Activated naive CD8-positive, alpha-beta T cell treated with anti-CD3 and anti-CD28 coated beads, Interleukin-2, amount 50 U/mL, for 24 hours (primary cell): ENCODE measurements at places on chromosomes 16 and 17.

- H3K4me1 ChIP-seq, result no peaks in the 10 kb centered on the region
- peaks cover 9% of the 10 kb centered on the region for H3K36me3 ChIP-seq
- H3K27me3 ChIP-seq, result no peaks in the 10 kb centered on the region
- DNase-seq, result no peak
These were observed 135.9 kb downstream of the KATNIP start for GRCh38 chr16:27685807-27686206.

DNA sequence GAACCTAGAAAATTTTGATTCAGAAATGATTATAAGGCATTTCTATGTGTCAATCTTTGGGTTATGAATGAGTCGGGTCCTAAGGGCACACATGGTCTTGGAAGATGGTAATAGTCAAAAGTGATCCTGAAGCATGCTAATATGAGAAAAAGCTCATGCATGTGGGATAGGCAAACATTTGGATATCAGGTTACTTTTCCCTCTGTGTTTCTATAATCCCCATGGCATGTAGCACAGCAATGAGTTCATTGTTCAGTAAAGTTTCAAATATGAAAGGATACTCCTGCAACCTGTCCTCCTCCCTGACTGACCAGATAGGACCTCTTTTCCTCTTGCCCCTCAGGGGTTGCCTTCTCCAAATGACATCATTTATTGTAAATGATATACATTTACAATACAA lies 249.9 kb upstream of the MON1B start:
- H3K27ac ChIP-seq, result no peak overlapping the region
- DNase-seq, result no peak
- H3K4me1 ChIP-seq, result no peaks in the 10 kb centered on the region
- H3K4me3 ChIP-seq, result no peak overlapping the region

DNA sequence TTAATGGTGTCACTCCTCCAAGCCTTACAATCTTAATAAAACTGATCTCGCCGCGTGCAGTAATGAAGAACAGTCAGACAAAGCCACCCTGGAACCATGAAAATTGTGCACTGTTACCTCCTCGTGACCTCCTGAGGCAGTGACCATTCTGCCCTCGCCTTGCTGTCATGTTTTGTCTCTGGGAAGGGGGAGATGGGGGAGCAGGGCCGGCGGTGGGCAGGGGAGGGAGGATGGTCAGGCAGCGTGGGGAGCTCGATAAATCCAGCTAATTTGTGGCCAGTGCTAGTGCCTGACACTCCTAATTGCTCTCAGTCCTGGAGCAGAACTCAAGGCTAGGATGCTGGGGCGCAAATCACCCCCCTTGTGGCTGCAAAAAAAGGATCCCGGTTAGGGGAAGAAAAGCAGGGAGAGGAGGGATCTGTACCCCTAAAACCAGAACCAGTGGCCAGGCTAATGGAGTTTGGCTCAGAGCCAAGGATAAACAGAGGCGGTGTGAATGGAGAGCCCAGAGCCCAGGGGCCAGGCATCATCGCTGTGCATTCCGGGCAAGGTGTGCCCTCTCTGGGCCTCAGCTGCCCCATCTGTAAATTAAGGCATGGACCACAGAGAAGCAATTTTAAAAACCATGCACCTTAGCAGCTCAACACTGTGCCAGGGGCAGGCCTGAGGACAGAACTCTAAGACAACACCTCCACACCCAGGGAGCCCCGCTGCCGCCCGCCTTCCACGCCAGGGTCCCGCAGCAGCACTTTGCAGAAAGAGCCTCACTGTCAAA lies 113.3 kb downstream of the ZNF423 start:
- no peaks in the 10 kb centered on the region for H3K36me3 ChIP-seq
- H3K4me3 ChIP-seq, result no peak overlapping the region
- no peak for DNase-seq
- H3K27ac ChIP-seq, result no peak overlapping the region

GRCh38 chr17:50944054-50944901 lies 78.1 kb upstream of the TOB1 start:
- no peaks in the 10 kb centered on the region for H3K27me3 ChIP-seq
- H3K27ac ChIP-seq, result peak overlapping the region; percentile 86
- peak overlapping the region; percentile 76 for H3K4me3 ChIP-seq
- H3K4me1 ChIP-seq, result peaks cover 22% of the 10 kb centered on the region

- no peak overlapping the region for H3K4me3 ChIP-seq
- H3K27me3 ChIP-seq, result peaks cover 14% of the 10 kb centered on the region
- H3K27ac ChIP-seq, result no peak overlapping the region
- H3K36me3 ChIP-seq, result no peaks in the 10 kb centered on the region
- DNase-seq, result no peak
These were observed 3.5 kb downstream of the FAM171A2 start for GRCh38 chr17:44360144-44360533.

GRCh38 chr16:8998108-8998507 lies 34.4 kb upstream of the USP7 start:
- no peak overlapping the region for H3K27ac ChIP-seq
- H3K4me3 ChIP-seq, result no peak overlapping the region
- no peaks in the 10 kb centered on the region for H3K36me3 ChIP-seq
- no peaks in the 10 kb centered on the region for H3K4me1 ChIP-seq
- no peak for DNase-seq
- H3K27me3 ChIP-seq, result no peaks in the 10 kb centered on the region

- H3K4me3 ChIP-seq, result no peak overlapping the region
- peaks cover 2% of the 10 kb centered on the region for H3K27me3 ChIP-seq
- H3K27ac ChIP-seq, result no peak overlapping the region
- peaks cover 12% of the 10 kb centered on the region for H3K36me3 ChIP-seq
These were observed 27.4 kb upstream of the NAGLU start for GRCh38 chr17:42508426-42509165.

DNA sequence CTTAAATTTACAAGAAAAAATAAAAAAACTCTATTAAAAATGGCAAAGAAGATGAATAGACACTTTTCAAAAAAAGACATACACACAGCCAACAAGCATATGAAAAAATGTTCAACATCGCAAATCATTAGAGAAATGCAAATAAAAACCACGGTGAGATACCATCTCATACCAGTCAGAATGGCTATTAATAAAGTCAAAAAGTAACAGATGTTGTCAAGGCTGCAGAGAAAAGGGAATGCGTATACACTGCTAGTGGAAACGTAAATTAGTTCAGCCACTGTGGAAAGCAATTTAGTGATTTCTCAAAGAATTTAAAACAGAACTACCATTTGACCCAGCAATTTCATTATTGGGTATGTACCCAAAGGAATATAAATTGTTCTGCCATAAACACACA lies 31.4 kb downstream of the CAPNS2 start:
- no peaks in the 10 kb centered on the region for H3K4me1 ChIP-seq
- no peak for DNase-seq
- no peak overlapping the region for H3K4me3 ChIP-seq

GRCh38 chr16:72786606-72787005 lies 261.3 kb downstream of the ZFHX3 start:
- no peaks in the 10 kb centered on the region for H3K36me3 ChIP-seq
- no peak for DNase-seq
- peaks cover 18% of the 10 kb centered on the region for H3K27me3 ChIP-seq
- H3K4me3 ChIP-seq, result peak overlapping the region; percentile 54
- H3K4me1 ChIP-seq, result peaks cover 20% of the 10 kb centered on the region
- no peak overlapping the region for H3K27ac ChIP-seq

GRCh38 chr17:66191593-66192377 lies at the start of gene CEP112:
Gene CEP112 (minus strand): TSS chr17:66192133.
- H3K27me3 ChIP-seq, result no peaks in the 10 kb centered on the region
- peaks cover 17% of the 10 kb centered on the region for H3K4me1 ChIP-seq
- H3K27ac ChIP-seq, result peak within 1 kb of the TSS; percentile 81
- DNase-seq, result peak; percentile 93
- peak within 1 kb of the TSS; percentile 82 for H3K4me3 ChIP-seq

DNA sequence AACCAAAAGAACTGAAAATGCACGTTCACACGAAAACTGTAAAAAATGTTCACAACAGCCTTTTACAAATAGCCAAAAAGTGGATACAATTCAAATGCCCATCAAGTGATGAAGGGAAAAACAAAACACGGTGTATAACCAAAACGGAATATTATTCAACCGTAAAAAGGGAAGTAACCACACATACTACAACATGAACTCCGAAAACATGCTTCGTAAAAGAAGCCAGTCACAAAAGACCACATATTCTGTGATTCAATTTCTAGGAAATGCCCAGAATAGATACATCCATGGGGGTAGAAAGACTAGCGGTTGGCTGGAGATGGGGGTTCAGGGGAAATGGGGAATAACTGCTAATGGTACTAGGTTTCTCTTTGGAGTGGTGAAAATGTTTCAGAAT lies 81.5 kb upstream of the TRAP1 start:
- peaks cover 60% of the 10 kb centered on the region for H3K4me1 ChIP-seq
- peak overlapping the region; percentile 1 for H3K4me3 ChIP-seq
- H3K36me3 ChIP-seq, result peaks cover 12% of the 10 kb centered on the region
- H3K27me3 ChIP-seq, result no peaks in the 10 kb centered on the region
- H3K27ac ChIP-seq, result peak overlapping the region; percentile 1

DNA sequence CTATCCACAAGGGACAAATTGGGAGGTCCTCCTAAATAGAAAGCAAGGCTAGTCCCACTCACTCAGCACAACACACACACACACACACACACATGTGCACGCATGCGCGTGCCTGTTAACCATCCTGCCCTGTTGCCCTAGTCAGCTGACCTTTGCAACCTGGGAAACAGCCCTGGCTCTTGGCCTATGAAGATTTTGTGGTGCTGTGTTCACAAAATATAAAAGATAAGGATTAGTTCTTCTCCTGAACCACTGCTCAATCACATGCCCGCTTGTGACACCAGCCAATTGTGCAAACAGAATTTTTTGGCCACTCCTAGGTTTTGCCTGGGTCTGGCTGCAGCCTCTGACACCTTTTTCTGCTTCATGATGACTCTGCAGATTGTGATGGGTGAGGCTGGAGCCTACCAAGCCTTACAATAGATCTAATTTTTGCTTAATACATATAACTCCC lies 3.3 kb upstream of the CES1 start:
- no peak overlapping the region for H3K4me3 ChIP-seq
- DNase-seq, result no peak
- H3K36me3 ChIP-seq, result no peaks in the 10 kb centered on the region

- no peak overlapping the region for H3K4me3 ChIP-seq
- no peak overlapping the region for H3K27ac ChIP-seq
- peaks cover 6% of the 10 kb centered on the region for H3K27me3 ChIP-seq
- H3K4me1 ChIP-seq, result no peaks in the 10 kb centered on the region
- no peaks in the 10 kb centered on the region for H3K36me3 ChIP-seq
These were observed 15.3 kb upstream of the CACNA1H start for GRCh38 chr16:1137604-1138003.

GRCh38 chr16:11105038-11105903 lies 150.7 kb downstream of the SOCS1 start:
- peak overlapping the region; percentile 93 for H3K27ac ChIP-seq
- peak overlapping the region; percentile 54 for H3K4me3 ChIP-seq
- H3K36me3 ChIP-seq, result peaks cover 13% of the 10 kb centered on the region
- no peaks in the 10 kb centered on the region for H3K27me3 ChIP-seq

DNA sequence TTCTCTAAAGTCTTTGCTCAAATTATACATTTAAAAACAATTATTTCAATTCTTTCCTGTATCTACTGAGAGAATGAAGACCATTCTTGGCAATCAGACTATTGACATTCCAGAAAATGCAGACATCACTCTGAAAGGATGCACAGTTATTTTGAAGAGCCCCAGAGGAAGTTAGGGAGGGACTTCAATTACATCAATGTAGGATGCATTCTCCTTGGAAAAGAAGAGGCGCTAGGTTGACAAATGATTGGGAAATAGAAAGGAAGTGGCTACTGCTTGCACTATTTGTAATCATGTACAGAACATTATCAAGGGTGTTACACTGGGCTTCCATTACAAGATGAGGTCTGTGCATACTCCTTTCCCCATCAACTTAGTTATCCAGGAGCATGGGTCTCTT lies 74.3 kb downstream of the SSH2 start:
- H3K4me3 ChIP-seq, result no peak overlapping the region
- no peak overlapping the region for H3K27ac ChIP-seq
- peaks cover 8% of the 10 kb centered on the region for H3K36me3 ChIP-seq
- peaks cover 2% of the 10 kb centered on the region for H3K4me1 ChIP-seq
- H3K27me3 ChIP-seq, result no peaks in the 10 kb centered on the region

GRCh38 chr17:62906881-62907280 lies 59.2 kb upstream of the TANC2 start:
- no peaks in the 10 kb centered on the region for H3K4me1 ChIP-seq
- no peak overlapping the region for H3K27ac ChIP-seq
- H3K4me3 ChIP-seq, result no peak overlapping the region
- no peak for DNase-seq
- peaks cover 1% of the 10 kb centered on the region for H3K36me3 ChIP-seq

DNA sequence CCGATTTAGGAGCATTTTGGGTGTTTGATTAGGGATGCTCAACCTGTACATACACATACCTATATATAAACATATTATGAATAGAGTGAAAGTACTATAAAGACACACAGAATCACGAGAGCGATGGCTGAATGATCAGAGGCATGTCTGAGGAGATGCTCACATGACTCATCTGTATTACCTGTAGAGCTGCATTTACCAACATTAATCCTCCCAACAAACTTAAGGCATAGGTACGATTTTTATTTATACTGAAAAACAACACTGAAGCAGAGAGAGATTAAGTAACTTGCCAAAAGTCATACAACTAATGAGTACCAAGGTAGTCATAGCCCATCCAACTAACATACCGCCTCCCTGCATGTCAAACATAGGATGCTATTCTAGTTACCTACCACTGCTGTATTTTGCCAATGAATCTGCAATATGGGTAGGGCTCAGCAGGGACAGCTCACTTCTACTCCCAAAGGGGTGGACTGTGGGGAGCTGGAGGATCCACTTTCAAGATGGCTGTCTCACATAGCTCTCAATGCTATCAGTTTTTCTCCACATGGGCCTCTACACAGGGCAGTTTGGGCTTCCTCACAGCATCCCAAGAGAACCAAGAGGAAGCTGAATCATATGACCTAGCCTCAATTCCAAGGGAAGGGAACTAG lies 7.3 kb downstream of the CYB5D1 start:
- no peak overlapping the region for H3K27ac ChIP-seq
- peaks cover 24% of the 10 kb centered on the region for H3K36me3 ChIP-seq
- no peaks in the 10 kb centered on the region for H3K27me3 ChIP-seq

GRCh38 chr16:86818671-86819532 lies 240.6 kb downstream of the FOXL1 start:
- no peak overlapping the region for H3K4me3 ChIP-seq
- peaks cover 19% of the 10 kb centered on the region for H3K27me3 ChIP-seq
- H3K4me1 ChIP-seq, result no peaks in the 10 kb centered on the region

DNA sequence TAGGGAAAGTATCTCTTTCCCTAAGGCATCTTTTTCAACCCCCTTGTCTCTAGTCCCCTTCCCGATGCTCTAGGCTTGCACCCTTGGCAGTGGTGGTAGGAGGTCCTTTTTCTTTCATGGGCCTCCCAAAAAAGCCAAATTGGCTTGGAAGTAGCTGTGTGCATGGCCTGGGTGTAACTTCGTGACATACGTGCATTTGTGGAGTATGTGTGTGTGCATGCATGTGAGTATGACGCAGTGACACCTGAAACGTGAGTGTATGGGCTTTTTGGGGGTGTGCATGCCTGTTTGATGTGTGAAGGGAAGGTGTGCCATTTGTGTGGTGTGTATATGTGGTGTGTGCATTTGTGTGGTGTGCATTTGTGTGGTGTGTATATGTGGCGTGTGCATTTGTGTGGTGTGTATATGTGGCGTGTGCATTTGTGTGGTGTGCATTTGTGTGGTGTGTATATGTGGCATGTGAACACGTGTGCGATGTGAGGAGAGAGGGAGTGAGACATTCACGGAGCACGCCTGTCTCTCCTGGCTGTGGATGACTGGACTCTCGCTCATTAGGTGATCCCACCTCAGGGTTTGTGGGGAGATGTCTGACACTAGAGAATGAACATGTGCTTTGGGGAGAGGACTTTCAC lies 15.7 kb downstream of the IGFBP4 start:
- no peaks in the 10 kb centered on the region for H3K27me3 ChIP-seq
- H3K27ac ChIP-seq, result no peak overlapping the region
- H3K36me3 ChIP-seq, result no peaks in the 10 kb centered on the region
- no peak for DNase-seq
